CD4-positive, alpha-beta T cell (primary cell): ENCODE measurements at places on chromosomes 4 and X.

DNA sequence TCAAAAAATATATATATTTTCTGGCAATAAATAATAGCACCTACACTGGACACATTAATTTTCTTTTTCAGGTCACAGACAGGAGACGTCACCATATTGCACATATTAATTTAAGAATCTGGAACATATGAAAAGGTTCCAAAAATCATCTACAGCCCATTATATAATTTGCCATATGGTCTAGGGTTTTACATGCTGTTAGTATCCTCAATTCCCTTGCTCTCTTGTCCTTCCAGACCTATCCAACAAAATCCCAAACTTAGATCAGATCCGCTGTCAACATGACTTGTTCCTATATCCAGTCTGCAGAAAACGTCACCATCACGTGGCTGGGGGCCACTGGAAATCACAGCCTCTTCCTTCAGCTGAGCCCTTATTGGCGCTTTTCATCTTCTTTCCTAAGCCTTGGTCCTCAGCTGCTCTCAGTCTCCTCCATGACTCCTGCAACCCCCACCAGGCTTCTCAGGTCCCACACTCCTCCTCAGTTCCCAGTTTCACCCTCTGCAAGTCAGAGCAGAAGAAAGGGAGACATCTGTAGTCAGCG lies 192.0 kb upstream of the GATB start:
- no peak for DNase-seq

- DNase-seq, result no peak
Observed at GRCh38 chr4:82450966-82451755, 20.8 kb downstream of the ENOPH1 start.

- peak; percentile 54 for DNase-seq
Observed at GRCh38 chr4:81405900-81406401, 65.8 kb downstream of the RASGEF1B start.

- no peak for DNase-seq
Observed at GRCh38 chr4:60992037-60992436, 208.1 kb upstream of the ADGRL3 start.

DNA sequence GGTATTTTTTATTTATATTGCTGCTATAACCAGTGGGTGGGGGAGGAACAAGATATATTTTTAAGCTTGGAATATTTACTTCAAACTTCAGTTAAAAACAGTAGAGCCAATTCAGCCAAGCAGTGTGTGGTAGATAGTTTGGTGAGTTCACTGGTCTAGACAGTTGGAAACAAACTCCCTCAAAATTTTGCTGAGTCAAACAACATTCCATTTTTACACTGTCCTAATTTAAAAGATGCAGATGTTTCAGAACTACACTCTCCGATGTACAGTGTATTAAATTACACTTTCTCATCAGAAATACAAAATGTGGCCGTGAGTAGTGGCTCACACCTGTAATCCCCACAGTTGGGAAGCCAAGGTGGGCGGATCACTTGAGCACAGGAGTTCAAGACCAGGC lies 23.3 kb downstream of the PRKX start:
- DNase-seq, result no peak

DNA sequence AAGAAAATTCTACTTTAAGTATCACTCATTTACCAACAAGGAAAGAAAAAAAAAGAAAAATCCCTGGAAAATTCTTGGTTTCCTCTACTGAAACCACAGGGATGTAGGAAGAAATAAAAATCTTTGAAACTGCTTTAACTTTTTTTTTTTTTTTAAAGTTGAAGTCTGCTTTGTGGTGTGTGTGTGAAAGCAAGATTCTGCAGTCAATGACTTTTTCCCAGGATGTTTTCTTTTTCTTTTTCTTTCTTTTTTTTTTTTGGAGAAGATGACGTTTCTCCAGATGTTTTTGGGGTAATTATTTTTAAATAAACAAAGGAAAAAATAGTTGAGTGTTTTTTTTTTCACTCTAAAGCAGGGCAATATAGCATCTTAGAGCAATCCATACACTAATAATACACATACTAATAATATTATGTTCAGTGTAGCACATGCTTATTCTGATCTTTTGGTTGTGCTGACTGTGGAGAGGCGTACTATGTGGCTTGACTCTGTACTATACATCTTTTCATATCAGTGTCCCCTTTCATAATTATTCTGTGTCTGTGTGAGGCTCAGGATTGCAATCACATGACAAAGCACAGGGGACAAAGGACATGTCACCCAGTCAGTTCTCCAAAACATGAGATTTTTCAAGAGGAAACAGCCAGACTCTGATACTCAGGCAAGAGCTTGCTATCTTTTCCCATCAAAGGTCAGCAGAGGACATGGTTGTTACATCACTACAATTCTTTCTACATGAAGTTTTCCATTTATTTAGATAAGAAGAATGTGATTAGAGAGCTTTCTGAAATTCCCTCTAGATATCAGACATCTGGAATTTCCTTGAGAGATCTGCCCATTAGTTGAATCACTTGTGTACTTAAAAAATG lies 111.0 kb downstream of the PDE5A start:
- no peak for DNase-seq

DNA sequence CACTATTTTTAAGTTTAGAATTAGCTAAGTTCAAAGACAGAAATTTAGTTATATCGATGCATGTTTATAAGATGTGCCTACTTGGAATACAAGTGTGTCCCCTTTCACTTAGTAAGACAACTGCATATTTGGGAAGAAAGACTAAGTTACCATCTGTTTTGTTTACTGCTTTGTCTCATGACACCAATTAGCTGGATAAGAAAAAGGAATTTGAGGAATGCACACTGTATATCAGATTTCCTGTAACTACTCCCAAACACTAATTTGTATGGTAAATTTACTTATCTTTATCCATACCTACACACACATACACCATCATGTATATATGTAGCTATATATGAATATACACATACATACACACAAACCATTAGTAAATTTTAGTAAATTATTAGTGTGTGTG lies 1442.8 kb upstream of the IGFBP7 start:
- no peak for DNase-seq

DNA sequence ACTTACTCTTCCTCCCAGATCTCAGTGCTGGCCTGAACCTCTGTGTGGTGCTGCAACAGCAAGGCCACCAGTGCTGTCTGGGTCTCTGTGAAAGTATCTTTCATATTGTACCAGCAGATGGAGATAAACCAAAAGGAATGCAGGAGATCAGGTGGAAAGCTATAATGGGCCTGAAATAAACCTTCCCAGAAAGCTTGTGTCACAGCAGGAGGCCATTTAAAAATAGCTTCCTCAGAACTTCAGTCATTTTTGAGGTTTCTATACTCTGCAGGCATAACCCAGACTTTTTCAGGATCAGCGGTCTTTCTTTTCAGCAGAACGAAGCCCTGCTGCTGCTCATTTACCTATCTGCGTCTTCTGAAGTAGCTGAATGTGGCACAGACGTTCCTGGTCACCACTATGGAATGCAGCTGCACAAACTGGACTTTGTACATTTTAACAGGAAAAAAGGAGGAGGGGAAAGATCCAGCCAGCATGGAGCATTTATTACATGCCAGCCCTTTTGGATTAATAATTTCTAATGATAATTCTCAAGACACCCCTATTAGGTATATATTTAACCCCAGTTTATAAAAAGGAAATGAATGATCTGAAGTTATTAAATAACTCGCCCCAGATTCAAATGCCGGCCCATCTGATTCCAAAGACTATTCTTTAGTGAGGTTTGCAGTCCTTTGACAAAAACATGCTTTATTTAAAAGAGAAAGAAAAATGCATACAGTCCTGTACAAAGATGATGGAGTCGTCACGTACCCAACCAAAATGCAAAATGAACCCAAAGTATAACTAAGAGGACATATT lies 119.7 kb downstream of the NFKB1 start:
- DNase-seq, result no peak

GRCh38 chr4:23728393-23728792 lies 161.5 kb downstream of the PPARGC1A start:
- no peak for DNase-seq

- no peak for DNase-seq
Observed at GRCh38 chrX:47605024-47605423, 14.6 kb downstream of the SYN1 start.

DNA sequence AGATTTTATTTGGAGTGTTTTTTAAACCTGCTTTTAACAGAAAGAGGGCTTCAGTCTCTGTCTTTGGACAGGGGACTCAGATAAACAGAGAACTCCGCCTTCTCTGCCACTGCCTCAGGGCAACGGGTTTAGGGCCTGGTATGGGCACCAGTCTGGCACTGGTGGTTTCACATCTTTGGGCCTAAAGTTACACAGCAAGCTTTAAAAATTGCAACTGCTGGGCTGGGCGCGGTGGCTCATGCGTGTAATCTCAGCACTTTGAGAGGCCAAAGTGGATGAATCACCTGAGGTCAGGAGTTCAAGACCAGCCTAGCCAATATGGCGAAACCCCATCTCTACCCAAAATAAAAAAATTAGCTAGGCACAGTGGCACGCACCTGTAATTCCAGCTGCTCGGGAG lies 10.3 kb upstream of the NAT8L start:
- DNase-seq, result no peak

DNA sequence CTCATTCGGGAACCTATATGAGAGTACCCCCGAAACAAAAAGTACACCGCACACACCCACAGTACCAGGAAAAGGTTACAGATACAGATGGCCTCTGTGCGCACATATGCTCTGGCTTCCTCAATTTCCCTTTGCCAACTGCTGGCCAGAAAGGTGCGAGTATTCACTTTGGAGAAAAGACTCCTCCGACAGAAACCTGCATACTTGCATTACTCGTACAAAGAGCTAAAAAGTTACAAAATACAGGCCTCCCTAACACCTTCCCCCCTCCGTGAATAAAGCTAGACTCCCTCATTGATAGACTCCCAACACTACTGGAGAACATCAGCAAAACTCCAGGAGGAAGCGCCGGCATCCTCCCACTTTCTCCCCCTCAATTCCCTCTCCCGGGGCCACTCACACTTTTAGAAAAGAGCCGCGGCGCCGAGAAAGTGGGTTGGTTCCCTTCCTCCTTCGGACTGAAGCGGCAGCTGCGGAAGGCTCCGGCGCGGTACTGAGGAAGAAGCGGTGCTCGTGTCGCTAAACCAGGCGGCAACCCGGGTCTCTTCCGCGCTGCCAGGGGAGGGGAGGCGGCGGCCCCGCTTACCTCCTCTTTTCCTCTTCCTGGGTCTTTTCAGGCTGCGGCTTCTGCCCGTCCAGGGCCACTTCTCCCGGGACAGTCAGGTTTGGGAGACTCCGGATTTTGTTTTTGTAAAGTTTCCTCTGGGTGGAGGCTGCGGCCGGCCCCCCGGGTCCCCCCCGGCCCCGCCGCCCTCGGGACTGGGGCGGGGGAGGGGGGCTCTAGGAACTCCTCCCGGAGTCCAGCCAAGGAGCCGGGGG lies 1.1 kb downstream of the FBXW7 start:
- peak; percentile 66 for DNase-seq

DNA sequence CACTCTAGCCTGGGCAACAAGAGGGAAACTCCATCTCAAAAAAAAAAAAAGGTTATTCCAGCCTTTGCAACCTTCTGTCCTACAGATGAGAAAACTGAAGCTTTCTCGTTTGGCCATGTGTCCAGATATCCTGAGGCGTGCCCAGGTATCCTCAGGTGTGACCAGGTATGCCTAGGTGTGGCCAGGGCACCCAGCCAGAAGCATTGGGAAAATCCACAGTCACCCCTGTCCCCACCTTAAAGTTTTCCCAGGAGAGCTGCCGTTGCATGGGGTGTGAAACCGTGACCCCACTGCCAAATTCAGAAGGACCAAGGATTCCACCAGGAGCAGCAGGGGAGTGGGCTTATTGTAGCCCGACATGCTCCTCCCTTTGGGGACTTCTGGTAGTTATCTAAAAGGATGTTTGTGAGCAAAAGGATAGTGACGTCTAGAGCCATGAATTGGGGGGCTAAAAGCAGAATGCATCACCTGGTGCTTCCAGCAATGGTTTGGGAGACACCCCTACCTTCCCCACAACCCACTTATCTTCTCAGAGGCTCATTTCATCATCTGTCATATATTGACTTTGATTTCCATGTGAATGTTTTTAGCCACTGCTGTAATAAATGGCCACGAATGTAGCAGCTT lies 4.0 kb upstream of the DHRSX start:
- no peak for DNase-seq

DNA sequence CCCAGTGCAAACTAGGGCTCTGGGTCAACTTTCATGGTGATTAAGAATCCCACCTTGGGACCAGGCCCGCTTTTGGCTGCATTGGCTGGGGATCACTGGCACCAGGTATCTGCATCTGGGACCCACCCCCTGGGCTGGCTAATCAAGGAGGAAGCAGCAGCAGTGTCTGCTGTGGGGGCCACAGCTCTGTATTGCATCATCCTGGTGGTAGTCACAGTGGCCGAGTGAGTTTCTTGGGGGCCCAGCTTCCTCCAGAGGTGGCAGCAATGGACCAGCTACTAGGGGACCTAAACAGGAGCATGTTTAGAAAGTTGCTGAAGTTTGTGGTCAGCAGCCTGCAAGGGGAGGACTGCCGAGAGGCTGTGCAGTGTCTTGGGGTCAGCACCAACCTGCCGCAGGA lies 15.7 kb downstream of the LNX1 start:
- no peak for DNase-seq
